ENCODE measurements at places on chromosomes 12 and 14. TPM values are rescaled to one million over a fixed set of nuclear protein-coding genes. Genes with fewer than 3 reads are reported as not detected.

The MANSC4 gene
- total RNA-seq = not detected

The TMTC1 gene
- total RNA-seq = 0.28 TPM

DNA sequence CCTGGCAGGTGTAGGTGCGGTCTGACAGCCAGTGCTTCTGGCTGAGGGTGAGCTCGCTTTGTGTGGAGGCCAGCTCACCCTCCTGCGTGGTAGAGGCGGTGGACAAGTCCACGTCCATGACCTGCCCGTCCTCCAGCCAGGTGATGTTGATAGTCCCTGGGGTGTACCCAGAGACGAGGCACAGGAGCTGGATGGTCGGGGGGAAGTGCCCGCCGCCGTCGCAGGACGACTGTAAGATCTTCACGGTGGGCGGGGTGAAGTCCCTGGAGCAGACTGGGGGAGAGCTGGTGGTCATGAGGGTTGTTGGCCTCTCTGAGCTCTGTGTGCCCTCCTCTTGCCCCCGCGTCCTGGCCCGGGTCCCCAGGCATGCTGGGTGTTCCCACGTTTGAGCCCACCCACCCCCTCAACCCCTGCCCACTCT is 74.6 kb downstream of the TMEM121 start:
- no peak for DNase-seq

- DNase-seq = no peak
These were observed 184.5 kb downstream of the NUBPL start for GRCh38 chr14:31745741-31746140.

GRCh38 chr12:6691473-6691872 is 2.3 kb upstream of the ZNF384 start:
- DNase-seq = no peak

Measured in Panc1 (cell line).